ENCODE measurements at places on chromosomes 7 and 10. TPM values are rescaled to one million over a fixed set of nuclear protein-coding genes. Genes with fewer than 3 reads are reported as not detected.

DNA sequence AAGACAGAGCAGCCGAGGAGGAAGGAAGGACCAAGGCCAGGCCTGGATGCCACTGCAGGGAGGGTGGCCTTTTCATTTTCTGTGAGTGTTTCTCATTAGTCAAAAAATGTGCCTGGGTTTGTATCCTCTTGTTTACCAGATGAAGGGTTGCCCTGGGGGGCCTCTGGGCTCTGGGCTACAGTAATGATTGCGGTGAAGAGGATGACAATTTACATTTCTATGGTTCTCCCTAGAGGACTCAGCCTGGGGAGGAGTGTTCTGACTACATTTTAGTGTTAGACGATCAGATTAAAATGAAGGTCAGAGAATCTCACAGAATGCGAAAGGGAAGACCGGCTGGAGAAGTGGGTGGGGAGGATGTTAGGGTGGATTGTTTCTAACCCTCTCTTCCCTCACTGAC lies 108.0 kb upstream of the KMT2C start:
- DNase-seq: no peak

The PPP1R17 gene
- not detected for total RNA-seq

DNA sequence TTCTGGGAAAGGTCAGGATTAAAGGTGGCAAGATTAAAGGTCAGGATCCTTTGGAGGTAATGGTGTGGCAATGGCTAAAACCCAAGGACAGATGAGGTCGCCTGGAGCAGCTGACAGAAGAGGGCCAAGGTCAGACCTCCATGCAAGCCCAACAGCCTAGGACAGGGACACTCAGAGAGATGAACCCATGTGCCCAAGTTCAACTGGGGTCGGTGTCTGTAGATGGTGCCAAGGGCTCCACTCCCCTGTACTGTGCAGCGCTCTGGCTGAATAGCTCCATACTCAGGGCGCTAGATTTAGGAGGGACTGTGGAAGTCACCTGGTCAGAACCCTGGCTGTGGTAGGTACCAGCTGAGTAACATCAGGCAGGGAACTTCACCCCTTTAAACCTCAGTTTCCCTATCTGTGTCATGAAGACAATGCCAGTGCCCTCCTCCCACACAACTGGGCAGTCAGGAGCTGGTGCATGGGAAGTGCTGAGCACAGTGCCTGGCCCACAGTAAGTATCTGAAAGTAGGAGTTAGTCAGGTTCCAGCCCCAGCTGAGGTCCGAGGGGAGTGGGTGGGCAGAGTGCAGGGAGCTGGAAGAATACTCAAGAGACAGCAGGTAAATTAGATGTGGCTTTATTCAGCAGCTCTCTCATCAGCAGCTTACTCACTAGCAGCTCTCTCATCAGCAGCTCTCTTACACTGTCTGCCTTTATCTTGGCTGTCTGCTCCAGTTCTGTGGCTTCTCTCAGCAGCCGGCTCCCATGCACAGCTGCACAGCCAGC lies 327.1 kb downstream of the GLRX3 start:
- DNase-seq: no peak

DNA sequence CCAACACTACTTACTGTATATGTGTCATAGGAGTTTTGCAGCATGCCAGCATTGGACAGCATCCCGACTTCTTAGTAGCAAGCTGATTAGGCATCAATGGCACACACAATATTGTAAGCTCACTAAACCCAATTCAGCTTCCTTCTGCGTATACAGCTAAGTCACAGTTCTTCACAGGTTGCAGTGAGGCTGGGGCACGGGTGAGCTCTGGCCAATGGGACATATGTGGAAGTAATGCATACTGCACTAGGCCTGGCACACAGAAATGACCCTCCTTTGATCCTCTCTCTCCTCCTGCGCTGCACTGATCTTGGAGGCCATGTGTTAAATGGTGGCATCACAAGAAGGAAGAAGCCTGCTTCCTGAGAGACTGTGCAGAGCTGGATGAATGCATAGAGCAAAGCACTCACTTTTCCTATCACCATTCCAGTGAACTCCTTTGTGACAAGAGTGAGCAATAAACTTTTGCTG lies 11.9 kb downstream of the RAB11FIP2 start:
- no peak for DNase-seq

DNA sequence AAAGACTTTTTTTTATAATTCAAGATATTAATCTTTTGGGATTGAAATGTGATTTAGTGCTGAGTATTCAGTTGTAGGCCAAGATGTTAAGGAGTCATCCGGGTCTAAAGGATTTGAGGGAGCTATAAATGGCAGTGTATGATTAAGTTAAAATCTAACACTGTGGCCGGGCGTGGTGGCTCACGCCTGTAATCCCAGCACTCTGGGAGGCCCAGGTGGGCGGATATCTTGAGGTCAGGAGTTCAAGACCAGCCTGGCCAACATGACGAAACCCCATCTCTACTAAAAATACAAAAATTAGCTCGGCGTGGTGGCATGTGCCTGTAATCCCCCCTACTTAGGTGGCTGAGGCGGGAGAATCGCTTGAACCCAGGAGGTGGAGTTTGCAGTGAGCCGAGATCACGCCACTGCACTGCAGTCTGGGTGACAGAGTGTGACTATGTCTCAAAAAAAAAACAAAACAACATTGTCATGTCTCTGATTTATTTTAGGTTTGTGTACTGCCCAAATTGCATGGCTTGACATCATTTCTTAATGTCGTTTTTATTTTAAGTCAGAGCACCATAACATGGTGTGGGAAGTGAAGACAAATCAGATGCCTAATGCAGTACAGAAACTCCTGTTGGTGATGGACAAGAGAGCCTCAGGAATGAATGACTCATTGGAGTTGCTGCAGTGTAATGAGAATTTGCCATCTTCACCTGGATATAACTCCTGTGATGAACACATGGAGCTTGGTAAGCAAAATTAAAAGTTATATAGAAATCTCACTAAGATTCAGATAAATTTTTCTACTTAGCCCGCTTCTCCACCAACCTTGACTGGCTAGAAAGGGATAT lies 10.7 kb downstream of the HBP1 start:
- no peak for DNase-seq

The DNAJC12 gene
- total RNA-seq: 3.3 TPM

DNA sequence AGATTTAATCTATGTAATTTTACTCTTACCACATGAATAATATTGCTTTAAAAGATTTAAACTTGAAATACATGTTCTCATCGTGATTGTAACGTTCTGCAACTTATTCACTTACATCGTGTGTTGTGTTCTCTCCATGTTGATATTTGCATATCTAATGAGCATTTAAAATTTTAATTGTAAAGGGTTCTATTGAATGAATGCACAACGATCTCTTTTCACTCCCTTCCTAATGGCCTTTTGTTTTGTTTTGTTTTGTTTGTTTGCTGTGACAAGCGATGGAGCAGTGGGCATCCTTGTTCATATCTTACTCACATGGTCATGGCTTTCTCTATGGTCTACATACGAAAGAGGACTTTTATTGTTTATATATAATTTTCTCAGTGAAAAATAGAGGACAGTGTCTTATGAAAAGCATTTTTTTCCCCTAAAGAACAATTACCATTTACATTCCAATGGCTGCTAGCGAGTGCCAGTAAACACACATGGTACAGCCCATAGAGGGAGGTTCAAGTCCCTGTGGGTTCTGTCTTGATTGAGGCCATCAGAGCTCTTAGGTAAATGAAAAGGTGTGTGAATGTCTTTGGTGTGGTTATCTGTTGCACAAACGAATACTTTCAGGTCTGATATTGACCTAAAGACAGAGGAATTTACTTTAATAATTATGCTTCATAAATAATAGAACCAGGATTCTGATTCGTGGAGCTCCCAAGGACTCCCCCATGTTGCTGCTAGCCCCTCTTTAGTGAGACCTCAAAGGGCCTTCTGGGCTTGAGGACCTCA lies 32.4 kb downstream of the BTBD16 start:
- DNase-seq: no peak

DNA sequence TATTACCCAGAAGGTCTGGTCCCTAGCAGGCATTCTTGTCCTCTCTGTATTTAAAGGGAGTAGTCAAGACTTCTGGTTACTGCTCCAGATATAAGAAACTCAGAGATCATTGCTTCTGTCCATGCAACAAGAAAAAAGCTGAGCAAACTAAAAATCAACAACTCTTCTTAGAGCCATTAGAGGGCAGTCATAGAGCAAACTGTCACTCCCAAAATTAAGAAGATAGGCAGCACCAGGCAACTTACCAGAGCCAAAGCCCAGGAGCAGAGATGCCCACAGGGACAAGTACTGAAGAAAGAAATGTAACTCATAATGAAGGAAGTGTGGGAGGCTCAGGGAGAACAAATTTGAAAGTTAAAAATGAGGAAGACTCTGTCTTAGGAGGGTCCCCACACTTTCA lies 472.9 kb upstream of the COBL start:
- DNase-seq: no peak

DNA sequence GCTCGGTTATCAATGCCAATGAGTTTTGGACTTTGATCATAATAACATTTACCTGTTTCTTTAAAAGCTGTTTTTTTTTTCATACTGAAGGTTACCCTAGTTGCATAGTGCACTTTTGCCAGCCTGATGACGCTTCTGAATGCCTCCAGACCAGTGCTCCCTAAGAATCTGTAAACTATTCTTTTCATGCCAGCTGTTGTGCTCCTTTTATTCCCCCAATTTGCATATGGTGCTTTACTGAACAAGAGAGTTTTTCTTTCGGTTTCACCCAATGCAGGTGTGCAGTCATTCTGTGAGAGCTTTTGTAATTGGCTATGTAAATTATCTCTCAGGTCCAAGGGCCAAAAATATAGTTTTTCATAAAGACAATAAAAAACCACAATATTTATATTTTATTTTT lies 48.1 kb upstream of the GLCCI1 start:
- no peak for DNase-seq

GRCh38 chr7:128266883-128267594 lies 26.0 kb downstream of the LEP start:
- no peak for DNase-seq

- no peak for DNase-seq
Measured at GRCh38 chr7:51121036-51121790, 195.4 kb downstream of the COBL start.

- no peak for DNase-seq
Measured at GRCh38 chr10:97704341-97704740, 9.2 kb upstream of the MARVELD1 start.

All from omental fat pad (tissue), 4 donors.